ENCODE measurements at places on chromosomes 3 and 15.
A peak's percentile ranks its signal among the peaks of the same experiment; 100 is the strongest.

- no peak for DNase-seq
These were observed 63.5 kb downstream of the KAT2B start for GRCh38 chr3:20103731-20104130.

- no peak for DNase-seq
These were observed 18.9 kb downstream of the HOMER2 start for GRCh38 chr15:82933576-82933975.

GRCh38 chr3:172464306-172464705 is 16.1 kb upstream of the GHSR start:
- no peak for DNase-seq

DNA sequence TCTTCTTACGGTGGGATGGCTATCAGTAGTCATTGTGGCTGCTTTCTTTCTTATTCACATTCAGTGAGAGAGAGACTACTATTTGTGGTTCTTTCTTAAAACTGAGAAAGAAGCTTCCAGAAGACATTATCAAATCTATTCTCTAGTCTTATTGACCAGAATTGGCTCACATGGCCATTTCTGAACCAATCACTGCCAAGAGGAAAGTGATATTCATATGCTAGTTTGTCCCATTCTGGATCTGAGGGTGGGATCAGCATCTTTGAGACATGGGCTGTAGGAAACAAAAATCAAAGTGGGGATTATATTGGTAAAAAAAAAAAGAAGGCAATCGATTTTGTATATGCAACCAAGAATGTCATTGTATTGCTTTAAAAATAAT is 106.4 kb upstream of the RASGRP1 start:
- DNase-seq = no peak

- no peak for DNase-seq
These were observed 20.4 kb downstream of the ABI3BP start for GRCh38 chr3:100972867-100973266.

- DNase-seq = peak; percentile 36
These were observed 153.9 kb downstream of the BBX start for GRCh38 chr3:107676469-107677309.

GRCh38 chr3:188439080-188439479 is 285.1 kb downstream of the LPP start:
- peak; percentile 78 for DNase-seq

All from CD4-positive, alpha-beta T cell treated with Interleukin-21 for 1 hour (primary cell).